Daoy (cell line): ENCODE measurements at places on chromosomes 2 and 18. TPM values are rescaled to one million over a fixed set of nuclear protein-coding genes. Genes with fewer than 3 reads are reported as not detected.

CHRNG gene
- total RNA-seq = not detected in 2 replicates

TMEM163 gene
- 0.09 and 0.34 TPM in 2 replicates for total RNA-seq

MC5R gene
- total RNA-seq = not detected in 2 replicates

RIOK3 gene
- 46.6 and 48.7 TPM in 2 replicates for total RNA-seq

CD302 gene
- 2.3 and 2.8 TPM in 2 replicates for total RNA-seq
